ENCODE measurements at places on chromosomes 16 and 17. TPM values are rescaled to one million over a fixed set of nuclear protein-coding genes. Genes with fewer than 3 reads are reported as not detected.

DNA sequence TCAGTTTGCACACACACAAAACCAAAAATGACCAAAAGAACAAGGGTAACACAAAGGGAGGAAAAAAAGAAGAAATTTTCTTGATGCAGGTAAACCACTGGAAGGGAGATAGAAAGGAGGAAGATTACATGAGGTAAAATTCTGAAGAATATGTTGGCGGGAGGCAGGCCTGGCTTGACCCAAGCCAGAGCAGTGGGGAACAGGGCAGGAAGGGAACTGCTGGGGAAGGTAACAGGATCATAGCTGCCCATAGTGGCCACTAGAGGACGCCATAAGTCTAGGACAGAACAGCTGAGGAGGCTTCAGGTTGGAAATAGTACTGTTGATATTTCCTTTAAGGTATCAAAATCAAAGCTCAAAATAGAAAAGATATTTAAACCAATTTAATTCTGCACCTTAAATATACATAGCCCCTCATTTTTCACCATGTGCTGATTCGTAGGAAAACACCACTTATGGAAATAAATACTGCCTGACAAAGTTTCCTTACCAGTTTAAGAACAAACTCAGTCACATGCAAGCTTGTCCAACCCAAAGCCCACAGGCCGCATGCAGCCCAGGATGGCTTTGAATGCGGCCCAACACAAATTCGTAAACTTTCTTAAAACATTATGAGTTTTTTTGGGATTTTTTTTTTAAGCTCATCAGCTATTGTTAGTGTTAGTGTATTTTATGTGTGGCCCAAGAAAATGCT lies 15.5 kb downstream of the VPS35 start:
- peak; percentile 28 for DNase-seq

GRCh38 chr16:17301593-17302135 lies 169.1 kb downstream of the XYLT1 start:
- DNase-seq, result no peak

GRCh38 chr17:77291591-77292386 lies 151.0 kb downstream of the SEC14L1 start:
- DNase-seq, result no peak

MYO15A gene
- total RNA-seq, result 0.13 TPM

DNA sequence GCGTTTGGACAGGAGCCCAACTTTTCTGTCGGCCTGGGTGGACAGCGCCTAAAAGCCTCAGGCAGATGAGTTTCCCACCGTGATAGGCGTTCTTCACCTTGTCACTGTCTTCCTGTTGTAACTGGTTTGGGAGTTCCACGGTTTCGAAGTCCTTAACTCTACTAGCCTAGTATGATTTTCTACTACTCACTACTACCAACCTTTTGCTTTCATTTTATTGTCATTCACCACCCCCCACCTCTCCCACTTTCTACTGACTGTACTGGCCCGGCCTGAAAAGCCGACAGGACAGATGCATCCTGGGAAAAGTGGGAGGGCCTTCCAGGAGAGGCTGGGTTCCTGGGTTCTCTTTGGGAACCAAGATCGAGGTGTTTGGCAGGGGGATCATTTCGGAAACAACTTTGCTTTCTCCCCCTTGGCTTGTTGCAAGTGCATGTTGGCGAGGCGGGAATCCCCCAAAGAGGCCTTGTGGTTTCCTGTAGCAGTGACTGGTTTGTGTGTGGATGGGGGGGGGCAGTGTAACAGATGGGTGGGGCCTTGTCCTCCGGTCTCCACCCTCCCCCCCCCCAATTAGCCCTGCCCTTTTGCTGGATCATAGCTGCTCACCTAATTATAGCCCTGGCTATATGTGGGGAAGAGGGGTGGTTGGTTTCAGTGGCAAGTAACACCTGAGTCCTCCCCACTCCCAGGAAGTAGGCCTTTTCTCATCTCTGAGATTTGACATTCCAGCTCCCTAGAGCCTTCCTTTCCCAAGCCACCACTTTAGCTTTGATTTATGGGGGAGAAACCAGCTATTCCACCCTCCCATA lies 1.4 kb downstream of the EIF5A start:
- DNase-seq, result peak; percentile 80

SOST gene
- total RNA-seq, result not detected

HSD11B2 gene
- total RNA-seq, result 5.9 TPM

SPATA22 gene
- total RNA-seq, result not detected

GRCh38 chr16:83826146-83826913 lies 18.6 kb downstream of the HSBP1 start:
- DNase-seq, result peak; percentile 92

DNA sequence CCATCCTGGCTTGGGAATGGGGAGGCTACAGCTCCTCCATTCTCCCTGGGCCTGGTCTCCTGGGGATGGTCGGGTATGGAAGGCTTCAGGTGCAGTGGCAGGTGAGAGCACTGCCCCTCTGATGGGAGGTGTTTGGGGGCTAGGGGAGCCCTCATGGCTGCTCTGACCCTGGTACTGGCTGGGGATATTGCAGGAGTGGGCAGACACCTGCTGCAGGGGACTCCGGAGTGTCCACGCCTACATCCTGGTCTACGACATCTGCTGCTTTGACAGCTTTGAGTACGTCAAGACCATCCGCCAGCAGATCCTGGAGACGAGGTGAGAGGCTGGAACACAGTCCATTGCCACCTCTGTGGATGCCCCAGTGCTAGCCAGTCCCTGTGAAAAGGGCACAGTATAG lies 8.8 kb downstream of the RASL10B start:
- no peak for DNase-seq

SLC52A1 gene
- not detected for total RNA-seq

DNA sequence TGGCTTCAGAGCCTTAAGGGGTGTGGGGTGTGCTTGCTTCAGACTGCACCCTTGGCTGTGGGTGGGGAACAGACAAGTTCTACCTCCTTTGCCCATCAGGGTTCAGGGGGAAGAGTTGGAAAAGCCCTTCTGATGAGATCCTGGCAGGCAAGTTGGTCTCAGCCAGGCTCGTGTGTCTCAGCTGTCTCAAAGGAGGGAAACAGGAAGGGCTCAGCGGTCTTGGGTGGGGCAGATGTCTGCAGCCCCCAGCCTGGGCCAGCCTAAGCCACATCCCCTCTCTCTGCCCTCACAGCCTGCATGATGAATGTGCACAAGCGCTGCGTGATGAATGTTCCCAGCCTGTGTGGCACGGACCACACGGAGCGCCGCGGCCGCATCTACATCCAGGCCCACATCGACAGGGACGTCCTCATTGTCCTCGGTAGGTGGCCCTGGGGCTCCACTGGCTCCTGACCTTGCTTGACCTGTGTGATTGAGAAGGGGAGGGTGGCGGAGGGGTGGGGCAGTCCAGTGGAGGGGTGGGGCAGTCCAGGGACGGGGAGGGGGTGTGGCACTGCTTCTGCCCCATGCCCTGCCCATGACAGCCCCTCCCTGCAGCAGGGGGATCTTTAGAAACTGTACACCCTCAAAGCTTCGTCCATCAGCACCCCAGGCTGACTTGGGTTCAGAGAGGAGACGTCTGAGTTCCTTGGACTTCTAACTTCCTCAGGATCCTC lies 199.5 kb downstream of the PRKCB start:
- DNase-seq, result no peak

- DNase-seq, result no peak
Observed at GRCh38 chr17:45195424-45195823, 26.3 kb upstream of the FMNL1 start.

DNA sequence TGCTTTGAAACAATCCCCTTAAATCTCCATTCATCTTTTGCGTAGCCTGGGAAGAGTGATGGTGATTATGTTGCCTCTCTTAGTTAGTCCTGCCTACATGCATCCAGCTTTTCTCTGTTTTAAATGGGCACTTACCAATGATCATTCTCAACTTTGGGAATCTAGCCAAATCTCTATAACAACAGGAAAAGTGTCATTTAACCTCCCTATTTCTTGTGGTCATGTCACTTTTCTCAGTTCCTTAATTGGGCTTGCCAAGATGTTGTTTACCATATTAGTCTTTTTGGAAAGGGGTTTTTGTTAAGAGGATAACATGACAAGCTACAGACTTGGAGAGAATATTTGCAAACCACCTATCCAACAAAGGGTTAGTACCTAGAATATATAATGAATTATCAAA lies 15.6 kb upstream of the CLEC10A start:
- DNase-seq, result no peak

DNA sequence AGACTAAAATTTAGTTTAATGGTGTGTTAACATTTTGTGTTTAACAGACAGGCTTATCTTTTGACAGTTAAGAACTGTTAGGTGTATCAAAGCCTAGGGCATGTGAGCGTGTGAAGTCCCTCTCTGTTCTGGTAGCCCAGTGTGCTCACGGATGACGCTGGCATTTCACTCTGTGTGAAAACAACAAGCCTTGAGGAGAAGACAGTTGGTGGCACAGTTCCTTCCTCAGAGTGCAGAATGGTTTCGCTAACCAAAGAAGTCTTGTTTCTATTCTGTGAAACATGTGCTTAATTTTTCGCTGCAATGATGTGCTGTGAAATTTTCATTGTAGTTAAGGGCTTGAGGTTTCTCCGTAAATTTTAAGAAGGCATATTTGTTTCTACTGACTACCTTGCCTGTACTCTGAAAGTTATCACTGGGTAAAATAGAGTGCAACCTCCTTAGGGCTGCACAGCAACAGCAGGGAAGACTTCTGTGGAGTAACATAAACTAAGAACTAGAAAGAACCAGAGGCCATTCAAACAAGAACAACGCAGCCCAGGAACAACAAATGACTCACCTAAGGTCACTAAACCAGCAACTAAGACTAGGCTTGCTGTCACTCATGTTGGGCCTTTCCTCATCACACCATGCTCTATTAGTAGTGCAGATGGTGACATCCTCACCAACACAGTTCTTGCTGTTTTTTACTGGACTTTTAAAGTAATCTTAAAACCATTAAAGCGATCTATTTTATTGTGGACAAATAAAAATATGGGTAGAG lies 33.4 kb downstream of the BRD7 start:
- DNase-seq, result no peak

CIITA gene
- total RNA-seq, result 3.0 TPM
